Thymus (tissue), 14 donors: ENCODE measurements at places on chromosomes 16 and 17. TPM values are rescaled to one million over a fixed set of nuclear protein-coding genes. Genes with fewer than 3 reads are reported as not detected.

DNA sequence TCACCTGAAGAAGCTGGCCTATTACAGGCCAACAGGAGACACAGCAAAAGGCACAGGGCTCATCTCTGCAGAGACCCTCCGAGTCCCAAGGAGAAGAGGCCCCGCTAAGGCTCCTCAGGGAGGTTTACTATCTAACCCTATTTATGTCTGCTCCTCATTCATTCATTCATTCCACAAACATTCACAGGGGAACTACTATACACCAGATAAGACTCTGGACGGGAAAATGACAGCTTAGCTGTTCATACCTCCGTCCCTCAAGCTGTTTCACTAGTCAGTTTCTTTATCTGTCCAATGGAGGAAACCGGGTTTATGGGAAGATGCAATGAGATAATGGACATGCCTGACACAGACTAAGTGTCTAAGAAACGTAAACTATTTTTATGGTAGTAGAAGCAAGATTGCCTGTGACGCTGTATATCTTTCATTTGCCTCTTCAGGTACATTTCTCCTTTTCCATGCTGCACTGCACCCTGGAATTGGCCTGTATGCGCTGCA, 62.1 kb downstream of the SRL start:
- peaks cover 40% of the 10 kb centered on the region for H3K27me3 ChIP-seq
- H3K27ac ChIP-seq: no peak overlapping the region
- DNase-seq: no peak
- no peak overlapping the region for H3K4me3 ChIP-seq

DNA sequence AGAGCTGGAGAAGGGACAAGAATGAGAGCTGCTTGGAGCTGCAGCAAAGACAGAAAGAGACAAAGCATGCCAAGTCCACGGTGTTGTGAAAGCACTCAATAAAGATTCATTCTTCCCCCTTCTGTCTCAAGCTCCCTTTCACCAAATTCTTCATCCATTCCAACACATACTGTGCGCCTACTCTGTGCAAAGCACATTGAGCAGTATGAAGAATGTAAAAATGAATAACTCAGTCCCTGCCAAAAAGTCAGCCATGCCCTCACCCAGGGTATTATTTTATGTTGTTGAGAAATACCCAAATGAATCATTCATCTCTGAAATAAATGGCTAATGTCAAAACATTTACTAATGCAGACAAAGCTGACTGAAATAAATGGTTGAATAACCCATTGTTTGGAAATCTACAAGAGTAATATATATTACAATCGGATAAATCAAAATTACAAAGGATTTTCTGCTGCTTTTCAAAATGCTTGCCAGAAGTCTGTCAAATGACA, 282.9 kb upstream of the IRX5 start:
- no peak overlapping the region for H3K27ac ChIP-seq
- no peak overlapping the region for H3K4me3 ChIP-seq
- H3K36me3 ChIP-seq: no peaks in the 10 kb centered on the region
- H3K4me1 ChIP-seq: no peaks in the 10 kb centered on the region
- no peak for DNase-seq

The TMEM204 gene
- total RNA-seq: 10.3 TPM

The PVALEF gene
- total RNA-seq: not detected

DNA sequence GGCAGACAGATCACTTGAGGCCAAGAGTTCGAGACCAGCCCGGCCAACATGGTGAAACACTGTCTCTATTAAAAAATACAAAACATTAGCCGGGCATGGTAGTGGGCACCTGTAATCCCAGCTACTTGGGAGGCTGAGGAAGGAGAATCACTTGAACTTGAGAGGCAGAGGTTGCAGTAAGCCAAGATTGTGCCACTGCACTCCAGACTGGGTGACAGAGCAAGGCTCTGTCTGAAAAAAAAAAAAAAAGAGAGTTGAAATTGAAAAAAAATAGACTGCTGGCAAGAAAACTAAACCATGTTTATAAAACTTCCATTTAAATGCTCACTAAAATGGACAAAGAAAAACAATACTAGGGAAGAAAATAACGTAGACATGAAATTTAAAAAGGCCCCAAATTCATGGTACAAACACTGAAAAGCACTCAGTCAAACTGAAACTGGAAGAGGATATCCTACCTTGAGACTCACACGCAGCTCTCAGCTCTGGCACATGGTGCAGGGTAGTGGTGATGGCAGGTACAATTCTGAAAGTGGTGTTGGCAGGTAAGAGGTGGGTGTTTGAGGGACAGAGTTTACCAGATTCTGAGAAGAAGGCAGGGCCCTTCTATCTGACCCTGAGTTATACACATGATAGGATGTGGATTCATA, 19.3 kb downstream of the CNTROB start:
- H3K27ac ChIP-seq: no peak overlapping the region
- H3K27me3 ChIP-seq: no peaks in the 10 kb centered on the region
- H3K36me3 ChIP-seq: peaks cover 33% of the 10 kb centered on the region
- no peaks in the 10 kb centered on the region for H3K4me1 ChIP-seq

The LGALS9 gene
- 45.7 TPM for total RNA-seq

The IL34 gene
- 10.1 TPM for total RNA-seq

- H3K27ac ChIP-seq: no peak overlapping the region
- no peak for DNase-seq
- H3K4me3 ChIP-seq: no peak overlapping the region
- no peaks in the 10 kb centered on the region for H3K27me3 ChIP-seq
- H3K4me1 ChIP-seq: no peaks in the 10 kb centered on the region
These were observed 60.4 kb downstream of the USP43 start for GRCh38 chr17:9705745-9706144.

The SLC2A4 gene
- 0.19 TPM for total RNA-seq

The TAF15 gene
- 26.1 TPM for total RNA-seq

GRCh38 chr16:1141191-1141590, 11.7 kb upstream of the CACNA1H start:
- no peak overlapping the region for H3K27ac ChIP-seq
- H3K36me3 ChIP-seq: no peaks in the 10 kb centered on the region
- no peak for DNase-seq
- H3K4me1 ChIP-seq: no peaks in the 10 kb centered on the region

The MEOX1 gene
- total RNA-seq: 9.0 TPM

- H3K36me3 ChIP-seq: peaks cover 38% of the 10 kb centered on the region
- peaks cover 9% of the 10 kb centered on the region for H3K4me1 ChIP-seq
- no peak overlapping the region for H3K27ac ChIP-seq
- no peaks in the 10 kb centered on the region for H3K27me3 ChIP-seq
- H3K4me3 ChIP-seq: no peak overlapping the region
These were observed 5.0 kb downstream of the TSR1 start for GRCh38 chr17:2331303-2331702.

DNA sequence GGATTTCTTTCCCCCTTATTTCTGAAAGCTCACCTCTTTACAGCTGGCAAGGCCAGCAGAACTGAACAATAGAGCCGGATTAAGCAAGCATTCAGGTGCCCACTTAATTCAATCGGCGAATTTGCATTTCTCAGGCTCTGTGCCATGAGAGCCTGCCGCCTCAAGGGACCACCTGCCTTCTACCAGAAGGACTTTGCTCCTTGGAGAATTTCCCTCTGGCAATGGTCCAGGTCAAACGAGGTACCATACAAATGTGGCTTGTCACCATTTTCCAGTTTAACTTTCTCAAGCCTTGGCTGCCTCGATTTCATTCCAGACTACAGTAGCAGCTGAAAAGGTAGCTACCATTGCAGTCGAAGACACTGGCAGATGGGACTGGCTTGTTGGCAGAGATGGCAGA, 534.0 kb downstream of the MAF start:
- DNase-seq: no peak
- H3K4me3 ChIP-seq: no peak overlapping the region
- no peaks in the 10 kb centered on the region for H3K36me3 ChIP-seq

The CCL15 gene
- total RNA-seq: not detected

DNA sequence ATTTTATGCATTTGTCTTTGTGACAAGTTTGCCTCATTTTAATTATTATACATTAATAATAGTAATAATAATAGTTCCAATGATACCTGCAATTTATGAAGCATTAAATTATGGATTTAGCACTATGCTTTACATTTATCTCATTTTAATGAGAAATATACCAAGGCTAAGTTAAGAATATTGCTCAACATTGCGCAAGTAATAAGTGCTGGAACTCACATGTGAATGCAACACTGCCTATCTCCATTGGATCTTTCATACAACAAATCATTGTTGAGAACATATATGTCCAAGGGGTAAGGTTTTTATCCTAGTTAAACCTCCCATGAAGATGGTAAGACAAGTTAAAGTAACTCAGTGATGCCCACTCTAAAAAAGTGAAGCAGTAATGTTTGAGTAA, 703.7 kb upstream of the SOX9 start:
- H3K4me1 ChIP-seq: no peaks in the 10 kb centered on the region
- H3K4me3 ChIP-seq: no peak overlapping the region
- no peak for DNase-seq
- H3K27me3 ChIP-seq: no peaks in the 10 kb centered on the region
- no peaks in the 10 kb centered on the region for H3K36me3 ChIP-seq

DNA sequence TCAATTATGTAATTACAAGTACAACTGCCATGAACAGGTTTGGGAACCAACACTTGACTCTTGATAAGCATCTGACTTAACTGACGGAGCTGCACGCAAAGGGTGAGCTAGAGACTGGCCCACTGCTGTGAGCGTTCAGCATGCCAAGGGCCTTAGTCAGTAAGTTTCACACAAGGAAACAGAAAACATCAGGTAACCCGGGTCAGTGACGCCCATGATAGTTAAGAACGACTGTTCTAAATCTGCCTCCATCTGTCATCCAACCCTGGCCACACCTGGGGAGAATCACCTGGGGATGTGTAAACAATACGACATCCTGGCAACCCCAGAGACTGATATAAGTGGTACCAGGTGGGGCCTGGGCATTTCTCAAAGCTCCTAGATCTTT, 12.3 kb downstream of the SMIM5 start:
- peaks cover 12% of the 10 kb centered on the region for H3K4me1 ChIP-seq
- H3K27ac ChIP-seq: no peak overlapping the region
- no peak overlapping the region for H3K4me3 ChIP-seq
- no peak for DNase-seq

GRCh38 chr16:24652803-24653202, 76.6 kb upstream of the TNRC6A start:
- no peak for DNase-seq
- H3K4me1 ChIP-seq: no peaks in the 10 kb centered on the region
- H3K4me3 ChIP-seq: no peak overlapping the region

- no peak overlapping the region for H3K27ac ChIP-seq
- H3K36me3 ChIP-seq: no peaks in the 10 kb centered on the region
- H3K4me3 ChIP-seq: no peak overlapping the region
- H3K4me1 ChIP-seq: no peaks in the 10 kb centered on the region
These were observed 149.2 kb downstream of the MAF start for GRCh38 chr16:79451196-79451816.

GRCh38 chr16:84255050-84255810, 15.4 kb upstream of the KCNG4 start:
- no peak for DNase-seq
- H3K4me3 ChIP-seq: no peak overlapping the region
- H3K27ac ChIP-seq: no peak overlapping the region
- H3K36me3 ChIP-seq: no peaks in the 10 kb centered on the region
- H3K27me3 ChIP-seq: peaks cover 2% of the 10 kb centered on the region

DNA sequence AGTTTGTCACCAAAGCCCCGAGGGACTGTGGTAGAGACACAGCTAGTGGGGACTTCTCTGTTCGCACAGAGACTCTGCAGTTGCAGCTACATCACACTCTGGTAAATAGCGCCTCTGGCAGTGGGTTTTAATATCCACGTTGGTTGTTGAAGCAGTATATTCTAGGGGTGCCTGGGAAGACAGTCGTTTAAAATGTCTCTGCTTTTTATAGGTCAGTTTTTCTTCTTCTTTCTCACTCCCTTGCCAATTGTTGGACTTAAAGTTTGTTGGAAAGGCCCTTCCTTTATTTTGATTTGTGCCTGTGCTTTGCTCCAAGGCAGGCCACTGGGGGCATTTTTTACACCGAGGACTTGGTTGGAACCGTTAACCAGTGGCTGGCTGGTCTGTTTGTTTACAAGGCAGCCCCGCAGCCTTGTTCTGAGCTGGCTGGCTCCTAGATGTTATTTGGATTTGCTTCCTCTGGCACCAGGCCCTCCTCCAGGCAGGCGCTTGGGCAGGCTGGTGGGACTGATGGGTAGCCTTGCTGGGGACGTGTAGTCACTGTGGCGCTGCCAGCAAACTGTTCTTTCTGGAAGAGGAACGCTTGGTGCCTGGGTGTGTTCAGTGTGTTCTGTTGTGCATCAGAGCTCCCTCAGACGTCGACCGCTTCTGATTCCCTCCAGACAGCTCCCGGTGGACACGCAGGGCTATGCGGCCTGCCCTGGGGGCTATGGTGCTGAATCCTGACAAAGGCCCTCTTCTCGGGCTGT, 218.2 kb upstream of the CHMP6 start:
- peaks cover 86% of the 10 kb centered on the region for H3K4me1 ChIP-seq
- H3K36me3 ChIP-seq: peaks cover 7% of the 10 kb centered on the region
- H3K27me3 ChIP-seq: no peaks in the 10 kb centered on the region
- no peak for DNase-seq
- H3K27ac ChIP-seq: peak overlapping the region; percentile 85
- H3K4me3 ChIP-seq: peak overlapping the region; percentile 14

DNA sequence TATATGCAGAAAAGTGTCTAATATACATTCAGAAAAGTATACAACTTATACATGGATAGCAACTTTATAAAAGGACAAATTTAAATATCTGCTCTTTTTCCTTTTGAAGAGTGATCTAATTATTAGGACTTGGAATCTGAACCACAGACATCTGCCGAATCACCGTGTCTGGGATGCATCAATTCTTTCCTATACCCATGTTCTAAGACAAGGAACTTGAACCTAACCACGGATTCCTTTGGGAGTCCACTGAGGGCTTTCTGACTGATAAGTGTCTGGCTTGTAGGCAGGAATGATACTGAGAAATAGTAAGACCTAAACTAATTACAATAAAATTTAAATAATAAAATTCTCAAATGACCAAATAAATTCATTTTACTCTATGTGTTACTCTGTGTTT, 54.2 kb downstream of the NDEL1 start:
- no peaks in the 10 kb centered on the region for H3K4me1 ChIP-seq
- H3K36me3 ChIP-seq: peaks cover 17% of the 10 kb centered on the region
- no peaks in the 10 kb centered on the region for H3K27me3 ChIP-seq
- no peak overlapping the region for H3K4me3 ChIP-seq
- no peak for DNase-seq

GRCh38 chr16:75288596-75289120, 37.2 kb upstream of the BCAR1 start:
- H3K4me3 ChIP-seq: no peak overlapping the region
- no peak overlapping the region for H3K27ac ChIP-seq
- H3K27me3 ChIP-seq: peaks cover 26% of the 10 kb centered on the region
- DNase-seq: peak; percentile 26

GRCh38 chr17:37698132-37698910, 46.5 kb downstream of the HNF1B start:
- no peak overlapping the region for H3K27ac ChIP-seq
- no peaks in the 10 kb centered on the region for H3K36me3 ChIP-seq
- no peak for DNase-seq
- peaks cover 6% of the 10 kb centered on the region for H3K27me3 ChIP-seq

The HBM gene
- total RNA-seq: 25.3 TPM

The FZD2 gene
- 0.80 TPM for total RNA-seq

- H3K36me3 ChIP-seq: no peaks in the 10 kb centered on the region
- no peak overlapping the region for H3K4me3 ChIP-seq
- no peaks in the 10 kb centered on the region for H3K4me1 ChIP-seq
- peaks cover 2% of the 10 kb centered on the region for H3K27me3 ChIP-seq
- no peak for DNase-seq
These were observed 4.3 kb upstream of the KRTAP3-1 start for GRCh38 chr17:41013181-41013580.

GRCh38 chr17:35534576-35535093, 2.8 kb downstream of the SLFN12L start:
- H3K36me3 ChIP-seq: no peaks in the 10 kb centered on the region
- DNase-seq: no peak
- no peak overlapping the region for H3K27ac ChIP-seq
- H3K4me1 ChIP-seq: peaks cover 23% of the 10 kb centered on the region
- H3K4me3 ChIP-seq: no peak overlapping the region
- no peaks in the 10 kb centered on the region for H3K27me3 ChIP-seq

The TEKT5 gene
- 0.24 TPM for total RNA-seq

The CCDC200 gene
- not detected for total RNA-seq
